ENCODE measurements at places on chromosomes 4 and X.
A peak's percentile ranks its signal among the peaks of the same experiment; 100 is the strongest.

DNA sequence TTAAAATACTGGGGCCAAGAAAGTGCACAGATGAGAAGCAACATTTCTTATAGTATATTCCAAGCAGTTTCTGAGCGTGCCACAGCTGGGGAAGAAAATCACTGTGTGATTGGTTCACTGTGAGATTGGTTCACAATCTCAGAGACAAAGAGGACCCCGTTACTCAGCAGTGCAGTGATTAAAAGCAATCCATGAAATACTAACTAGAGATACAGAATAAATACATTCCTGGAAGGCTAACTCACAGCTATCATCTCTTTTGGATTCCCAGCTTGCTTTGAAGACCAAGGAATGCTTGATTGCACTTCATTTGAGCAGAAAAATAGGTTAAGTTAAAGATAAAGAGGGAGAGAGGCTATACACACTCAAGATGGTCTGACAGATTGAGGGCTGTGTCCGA is 132.1 kb upstream of the RAPGEF2 start:
- DNase-seq = no peak

DNA sequence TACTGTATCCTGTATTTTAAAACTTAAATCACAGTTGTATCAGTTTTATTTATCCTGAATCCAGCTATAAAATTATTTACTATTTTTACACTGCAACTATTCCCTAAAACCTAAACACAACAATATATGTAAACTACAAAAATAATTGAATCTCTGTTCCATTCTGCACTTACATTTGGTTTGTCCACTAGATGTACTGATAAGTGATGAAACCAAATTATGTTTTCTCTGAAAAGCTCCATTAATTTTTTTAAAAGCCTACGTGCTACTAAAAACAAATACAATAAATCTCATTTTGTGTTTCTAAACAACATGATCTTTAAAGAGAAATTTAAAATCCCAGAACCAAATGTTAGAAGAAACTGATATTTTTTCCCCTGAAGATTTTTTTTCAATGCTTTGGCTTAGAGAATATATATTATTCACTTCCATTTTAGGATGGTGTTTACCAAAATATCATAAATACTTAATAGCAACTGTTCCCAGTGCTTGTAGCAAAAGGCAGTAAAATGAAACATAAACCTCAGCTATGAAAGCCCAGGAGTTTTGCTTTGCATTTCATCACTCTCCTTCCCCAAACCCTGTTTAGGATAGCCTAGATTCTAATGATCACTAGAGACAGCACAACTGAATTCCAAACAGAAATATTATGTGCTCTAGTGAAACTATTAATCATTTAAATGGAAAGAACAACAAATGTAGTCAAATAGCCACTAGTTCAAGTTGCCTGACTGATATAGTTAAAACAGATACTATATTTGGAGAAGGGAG is 19.7 kb downstream of the ANTXR2 start:
- no peak for DNase-seq

DNA sequence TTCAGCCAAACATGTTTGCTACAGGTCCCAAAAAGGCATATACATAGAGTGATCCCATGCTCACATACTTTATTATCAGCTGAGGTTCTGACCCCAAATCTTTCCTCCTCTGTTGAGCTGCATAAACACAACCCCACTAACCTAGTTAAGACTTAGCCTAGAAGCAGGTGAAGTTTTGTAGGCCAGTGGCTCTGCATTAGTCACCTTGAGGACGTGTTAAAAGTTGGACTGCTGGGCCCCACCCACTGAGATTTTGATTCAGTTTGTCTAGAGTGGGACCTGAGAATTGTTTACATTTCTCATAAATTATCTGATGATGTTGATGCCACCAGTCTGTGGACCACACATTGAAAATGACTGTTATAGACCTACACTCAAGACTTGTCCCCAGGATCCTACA is 43.8 kb upstream of the GAB1 start:
- no peak for DNase-seq

DNA sequence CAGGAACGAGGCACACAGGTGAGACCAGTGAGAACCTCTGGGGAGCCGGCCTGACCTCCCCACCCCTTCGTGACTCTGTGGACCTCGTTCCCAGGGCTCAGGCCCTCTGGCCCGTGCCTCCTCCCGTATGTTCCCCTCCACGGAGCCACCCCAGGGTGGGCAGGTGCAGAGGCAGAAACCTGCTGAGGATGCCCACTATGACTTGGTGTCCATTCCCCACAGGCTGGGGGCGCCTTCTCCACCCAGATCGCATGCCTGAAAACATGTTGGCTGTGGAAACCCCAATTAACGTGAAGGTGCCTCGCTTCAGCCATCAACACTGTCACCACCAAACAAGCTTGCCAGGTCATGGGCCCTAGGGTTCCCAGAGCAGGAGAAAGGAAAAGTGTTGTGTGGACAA is 27.0 kb downstream of the BLOC1S4 start:
- no peak for DNase-seq

DNA sequence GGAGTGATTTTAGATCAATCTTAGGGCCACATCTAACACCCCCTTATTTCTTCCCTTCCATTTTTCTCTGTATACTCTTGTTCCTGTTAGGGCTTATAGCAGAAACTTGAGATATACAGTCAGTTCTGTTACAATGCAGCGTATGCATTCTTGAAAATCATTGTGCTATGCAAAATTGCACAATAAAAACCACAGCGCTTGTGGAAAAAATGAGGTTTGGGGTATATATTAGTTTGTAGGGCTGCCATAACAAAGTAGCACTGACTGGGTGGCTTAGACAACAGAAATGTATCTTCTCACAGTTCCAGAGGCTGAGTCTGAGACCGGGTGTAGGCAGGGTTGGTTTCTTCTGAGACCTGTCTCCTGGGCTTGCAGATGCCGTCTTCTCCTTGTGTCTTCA is 59.0 kb downstream of the WWC2 start:
- no peak for DNase-seq

- DNase-seq = no peak
These were observed 988 bp upstream of the SRD5A3 start for GRCh38 chr4:55345054-55345453.

DNA sequence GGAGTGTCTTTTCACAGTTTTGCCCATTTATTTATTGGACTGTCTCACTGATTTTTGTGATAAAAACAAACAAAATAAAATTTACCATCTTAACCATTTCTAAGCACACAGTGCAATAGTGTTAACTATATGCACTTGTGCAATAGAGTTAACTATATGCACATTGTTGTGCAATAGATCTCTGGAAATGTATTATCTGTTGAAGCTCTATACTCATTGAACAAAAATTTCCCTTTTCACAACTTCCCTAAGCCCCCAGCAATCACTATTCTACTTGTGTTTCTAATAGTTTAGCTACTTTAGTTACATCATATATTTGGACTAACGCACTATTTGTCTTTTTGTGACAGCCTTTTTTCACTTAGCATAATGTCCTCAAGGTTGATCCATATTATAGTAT is 59.7 kb upstream of the BEX4 start:
- no peak for DNase-seq

- DNase-seq = peak; percentile 15
These were observed 95.7 kb upstream of the MAOA start for GRCh38 chrX:43560247-43560946.

- no peak for DNase-seq
These were observed 39.4 kb downstream of the ZCCHC12 start for GRCh38 chrX:118862979-118863378.

- no peak for DNase-seq
These were observed 435.6 kb upstream of the SMIM31 start for GRCh38 chr4:164318350-164318749.

GRCh38 chrX:13007519-13008188 is 32.7 kb downstream of the TMSB4X start:
- no peak for DNase-seq

GRCh38 chr4:105469736-105470135 is 4.1 kb downstream of the PPA2 start:
- DNase-seq = no peak

DNA sequence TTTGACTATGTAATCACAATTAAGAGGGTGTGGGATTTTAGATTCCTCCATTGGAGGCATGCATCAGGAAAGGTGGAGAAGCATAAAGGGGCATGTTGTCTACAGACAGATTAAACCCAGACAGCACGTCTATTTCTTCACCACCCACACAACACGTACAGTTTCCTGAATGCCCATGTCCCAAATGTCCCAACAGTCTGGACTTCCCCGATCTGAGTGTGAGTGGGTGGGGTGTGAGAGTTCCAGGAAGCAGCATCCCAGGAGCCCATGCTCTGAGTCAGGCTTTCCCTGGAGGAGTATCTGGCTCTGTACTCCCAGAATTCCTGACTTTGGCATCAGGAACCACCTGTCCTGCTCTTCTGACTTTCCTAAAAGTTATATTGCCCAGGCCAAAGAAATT is 30.8 kb upstream of the NDP start:
- DNase-seq = no peak

DNA sequence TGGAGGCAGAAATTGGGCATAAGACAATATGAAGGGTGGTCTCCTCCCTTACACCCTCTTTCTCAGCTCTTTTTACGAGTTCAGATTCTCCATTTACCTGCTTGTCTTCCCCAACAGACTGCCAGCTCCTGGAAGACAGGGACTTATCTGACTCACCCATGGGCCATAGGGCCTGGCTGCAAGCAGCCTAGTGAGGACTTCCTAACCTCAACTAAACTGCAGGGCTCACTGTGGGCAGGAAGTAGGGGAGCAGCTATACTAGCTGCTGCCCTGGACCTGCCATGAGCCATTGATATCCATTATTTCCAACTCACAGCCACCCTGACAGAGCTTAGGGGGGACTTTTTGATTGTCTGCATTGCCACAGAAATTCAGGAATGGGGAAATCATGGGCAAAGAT is 11.5 kb upstream of the ZNF718 start:
- no peak for DNase-seq

- no peak for DNase-seq
These were observed 1.7 kb downstream of the EVC2 start for GRCh38 chr4:5706486-5707290.

- DNase-seq = no peak
These were observed 6.7 kb downstream of the TBL1X start for GRCh38 chrX:9471571-9471985.

- peak; percentile 11 for DNase-seq
These were observed 542 bp downstream of the RNF150 start for GRCh38 chr4:141132709-141133145.

- DNase-seq = no peak
These were observed 642.8 kb upstream of the DIPK2B start for GRCh38 chrX:45843518-45843917.

GRCh38 chrX:139784807-139785206 is 76.8 kb upstream of the MCF2 start:
- DNase-seq = no peak

DNA sequence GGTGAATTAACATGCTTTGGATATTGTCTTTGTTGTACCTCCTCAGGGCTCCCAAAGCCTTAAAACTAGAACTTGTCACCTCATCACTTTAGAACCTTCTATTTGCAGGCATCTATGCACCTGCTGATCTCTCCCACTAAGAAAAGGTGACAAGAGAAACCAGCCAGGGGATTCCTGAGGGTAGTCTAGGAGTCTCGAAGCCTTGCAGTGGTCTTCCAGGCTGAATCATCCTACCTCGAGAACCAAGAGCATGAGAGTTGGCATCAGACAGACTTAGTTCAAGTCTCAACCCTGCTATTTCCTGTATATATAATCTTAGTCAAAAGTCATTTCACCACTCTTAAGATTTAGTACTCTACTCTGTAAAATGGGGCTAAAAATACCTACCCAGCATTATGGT is 29.6 kb downstream of the RTL5 start:
- DNase-seq = no peak

- no peak for DNase-seq
These were observed 70.3 kb downstream of the ACOX3 start for GRCh38 chr4:8370106-8370787.

DNA sequence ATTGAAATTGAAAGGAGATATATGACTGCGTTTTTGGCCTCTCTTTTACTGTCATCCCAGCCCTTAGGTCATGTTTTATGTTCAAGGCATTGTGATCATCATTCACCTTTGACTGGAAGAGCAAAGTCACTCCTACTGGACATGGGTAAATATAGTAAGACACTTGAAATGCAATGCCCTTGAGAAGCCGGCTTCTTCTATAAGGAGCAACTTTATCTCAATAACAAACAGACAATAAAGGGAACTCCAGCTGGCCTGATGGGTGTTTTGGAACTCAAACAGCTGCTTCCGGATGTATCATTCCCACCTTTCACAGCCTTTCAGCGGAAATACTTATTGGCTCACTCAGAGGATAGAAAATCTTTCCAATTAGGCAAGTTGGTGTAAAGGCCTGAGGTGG is 65.1 kb upstream of the C4orf54 start:
- DNase-seq = no peak

DNA sequence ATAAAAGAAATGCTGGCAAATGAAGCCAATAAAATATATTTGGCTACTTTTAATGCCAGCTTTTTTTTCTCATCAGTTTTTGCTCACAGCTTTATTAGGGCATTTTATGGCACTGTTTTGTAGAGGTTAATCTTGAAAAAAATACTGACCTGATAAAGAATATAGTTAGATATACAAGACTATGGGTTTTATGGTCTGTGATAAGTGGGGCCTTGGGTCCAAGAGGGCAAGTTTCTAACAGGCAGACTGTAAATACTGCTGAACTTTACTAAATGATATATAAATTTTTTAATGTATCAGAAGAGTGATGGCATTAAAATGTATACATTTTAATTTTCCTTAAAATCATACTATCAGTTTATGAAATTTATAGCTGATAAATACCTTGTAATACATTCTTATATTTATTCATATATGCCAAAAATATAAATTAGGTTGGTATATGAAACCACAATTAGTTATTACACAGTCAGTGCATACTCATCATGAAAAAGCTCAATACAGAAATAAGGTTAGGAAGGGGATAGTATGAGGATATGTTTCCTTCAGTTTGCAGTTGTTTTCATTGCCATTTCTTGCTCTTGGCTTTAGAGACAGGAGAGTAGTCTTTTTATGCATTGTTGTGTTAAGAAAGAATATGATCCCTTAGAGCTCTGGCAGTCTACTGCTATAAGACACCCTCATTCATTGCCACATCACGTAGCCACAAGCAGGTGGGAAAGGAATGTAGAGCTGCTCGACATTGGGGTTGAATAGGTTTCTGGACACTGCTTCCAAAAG is 146.6 kb downstream of the TLL1 start:
- DNase-seq = no peak

DNA sequence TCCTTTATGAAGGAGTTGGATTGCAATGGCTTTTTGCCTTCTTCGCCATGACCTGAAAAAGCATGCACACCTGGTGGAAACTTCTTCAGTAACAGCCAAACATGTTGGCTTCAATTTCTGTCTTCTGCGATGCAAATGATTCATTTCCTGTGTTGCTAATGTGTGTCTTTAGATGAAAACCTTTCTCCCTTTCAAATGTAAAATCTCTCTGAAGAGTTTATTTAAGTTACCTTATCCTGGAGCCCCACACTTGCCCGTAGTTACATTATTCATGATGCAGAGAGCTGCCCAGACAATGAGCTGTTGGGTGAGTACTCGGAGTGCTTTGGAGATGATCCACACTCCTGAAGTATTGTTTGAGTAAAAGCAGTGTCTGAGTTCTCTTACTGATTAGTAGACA is 1100.9 kb downstream of the RPA4 start:
- DNase-seq = no peak

GRCh38 chr4:154781126-154781982 is at the start of gene RBM46:
RBM46 (plus strand) TSS chr4:154781272; CDS start chr4:154796753, 15,481 bp downstream.
- no peak for DNase-seq

Measured in left colon (tissue), 2 donors.